ENCODE measurements at places on chromosomes 4 and X.

DNA sequence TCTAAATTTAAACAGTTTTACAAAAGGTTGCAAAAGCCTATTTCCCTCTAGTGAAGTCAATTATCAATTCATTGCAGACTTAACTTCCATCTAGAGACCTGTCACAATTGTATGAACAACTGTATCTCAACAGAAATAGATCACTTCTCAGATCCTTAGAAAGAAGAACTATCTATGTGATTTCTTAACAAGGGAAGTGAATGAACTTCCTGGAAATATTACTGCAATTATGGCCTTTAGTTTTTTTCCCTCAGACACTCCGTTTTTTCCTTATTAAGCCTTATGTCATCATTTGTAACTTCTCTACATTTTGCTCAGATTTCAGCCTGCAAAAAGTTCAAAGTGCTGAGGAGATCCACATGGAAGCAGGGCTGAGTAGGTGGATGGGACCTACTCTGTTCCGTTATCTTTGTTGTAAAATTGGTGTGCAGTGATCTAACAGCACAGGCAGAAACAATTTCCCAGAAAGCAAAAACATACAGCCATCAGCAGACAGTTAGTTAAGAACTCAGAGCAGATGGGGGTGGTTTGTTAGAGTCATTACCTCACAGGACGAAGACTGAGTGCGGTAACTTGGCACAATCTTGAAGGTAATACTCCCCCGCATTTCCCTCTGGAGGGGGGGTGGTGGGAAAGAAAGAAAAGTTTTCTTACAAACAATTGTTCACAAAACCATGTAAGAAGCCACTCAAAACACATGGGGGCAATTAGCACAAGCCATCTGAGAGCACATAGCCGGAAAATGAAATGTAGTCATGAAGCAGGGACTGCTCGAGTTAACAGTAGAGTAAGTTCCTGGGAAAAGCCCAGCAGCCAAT lies 112.3 kb downstream of the NYX start:
- no peak for DNase-seq

DNA sequence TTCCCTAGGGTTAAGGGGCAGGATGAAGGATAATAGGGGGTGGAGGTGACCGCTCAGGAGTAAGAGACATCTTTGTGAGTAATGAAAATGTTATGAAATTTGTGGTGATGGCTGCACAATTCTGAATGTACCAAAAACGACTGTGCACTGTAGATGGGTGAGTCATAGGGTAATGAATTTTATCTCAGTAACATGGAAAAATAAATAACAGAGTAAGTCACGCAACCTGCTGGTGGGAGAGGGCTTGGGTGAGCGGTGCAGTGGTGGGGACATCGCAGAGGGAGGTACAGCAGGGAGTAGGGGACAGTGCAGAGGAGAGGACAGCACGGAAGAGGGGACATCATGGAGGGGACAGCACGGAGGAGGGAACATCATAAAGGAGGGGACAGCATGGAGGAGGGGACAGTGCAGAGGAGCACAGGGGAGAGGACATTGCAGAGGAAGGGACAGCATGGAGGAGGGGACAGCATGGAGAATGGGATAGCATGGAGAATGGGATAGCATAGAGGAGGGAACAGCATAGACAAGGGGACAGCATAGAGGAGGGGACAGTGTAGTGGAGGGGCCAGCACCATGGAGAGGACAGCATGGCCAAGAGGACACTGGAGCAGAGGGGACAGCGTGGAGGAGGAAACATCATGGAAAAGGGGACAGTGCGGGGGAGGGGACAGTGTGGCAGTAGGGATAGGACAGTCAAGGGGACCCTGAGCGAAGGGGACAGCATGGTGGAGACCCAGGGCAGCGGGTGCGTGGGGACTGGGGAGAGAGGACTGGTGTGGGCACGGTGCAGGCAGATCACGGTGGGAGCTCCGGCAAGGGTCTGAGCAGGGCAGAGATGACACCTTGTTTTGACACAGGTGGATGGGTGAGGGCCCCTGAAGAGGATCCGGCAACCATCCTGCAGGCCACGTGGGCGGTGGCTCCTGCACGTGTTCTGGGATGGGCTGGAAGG lies 68.5 kb upstream of the MXD4 start:
- DNase-seq: no peak

GRCh38 chr4:133799717-133800315 lies 401.8 kb downstream of the PABPC4L start:
- no peak for DNase-seq

DNA sequence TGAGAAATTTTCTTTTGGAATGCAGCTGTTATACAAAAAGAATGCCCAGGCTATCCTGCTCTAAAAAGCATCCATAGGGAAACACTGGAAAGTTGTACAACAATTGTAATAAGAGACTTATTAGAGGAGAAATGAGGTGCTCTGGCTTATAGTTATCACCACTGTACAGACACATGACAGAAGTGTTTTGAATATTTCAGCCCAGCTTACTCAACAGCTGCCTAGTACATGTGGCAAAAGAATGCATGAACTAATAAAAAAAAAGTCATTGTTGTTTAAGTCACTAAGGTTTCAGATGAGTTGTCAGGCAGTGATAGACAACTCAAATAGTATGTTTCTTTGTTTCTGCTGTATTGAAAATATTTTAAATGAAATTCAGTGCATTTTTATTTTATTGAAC lies 307.7 kb downstream of the GPM6A start:
- no peak for DNase-seq

DNA sequence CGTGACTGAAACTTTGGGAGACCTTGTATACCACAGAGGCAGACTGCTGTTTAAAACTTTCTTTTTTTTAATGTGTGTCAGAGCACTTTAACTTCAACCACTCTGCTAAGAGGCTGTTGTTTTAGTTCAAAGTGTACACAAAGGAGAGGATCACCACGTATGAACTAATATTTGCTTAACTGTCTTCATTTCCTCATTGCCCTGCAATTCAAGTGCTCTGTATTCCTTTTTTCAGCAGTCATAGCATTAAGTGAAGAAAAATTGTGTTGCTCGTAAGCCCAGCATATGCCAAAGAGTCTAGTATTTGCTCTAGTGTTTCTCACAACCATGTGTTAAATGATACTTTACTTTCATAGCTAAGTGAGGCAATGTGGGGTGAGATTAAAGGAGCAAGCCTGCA lies 63.0 kb upstream of the HHIP start:
- no peak for DNase-seq

GRCh38 chrX:109782994-109783700 lies 50.1 kb upstream of the ACSL4 start:
- DNase-seq: no peak

- DNase-seq: no peak
Measured at GRCh38 chrX:15973946-15974345, 119.3 kb upstream of the AP1S2 start.

DNA sequence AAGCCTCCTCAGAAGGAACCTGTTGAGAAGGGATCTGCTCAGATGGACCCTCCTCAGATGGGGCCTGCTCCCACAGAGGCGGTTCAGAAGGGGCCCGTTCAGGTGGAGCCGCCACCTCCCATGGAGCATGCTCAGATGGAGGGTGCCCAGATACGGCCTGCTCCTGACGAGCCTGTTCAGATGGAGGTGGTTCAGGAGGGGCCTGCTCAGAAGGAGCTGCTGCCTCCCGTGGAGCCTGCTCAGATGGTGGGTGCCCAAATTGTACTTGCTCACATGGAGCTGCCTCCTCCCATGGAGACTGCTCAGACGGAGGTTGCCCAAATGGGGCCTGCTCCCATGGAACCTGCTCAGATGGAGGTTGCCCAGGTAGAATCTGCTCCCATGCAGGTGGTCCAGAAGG lies 22.9 kb downstream of the REST start:
- no peak for DNase-seq

- no peak for DNase-seq
Measured at GRCh38 chr4:832536-832935, 6.6 kb upstream of the CPLX1 start.

DNA sequence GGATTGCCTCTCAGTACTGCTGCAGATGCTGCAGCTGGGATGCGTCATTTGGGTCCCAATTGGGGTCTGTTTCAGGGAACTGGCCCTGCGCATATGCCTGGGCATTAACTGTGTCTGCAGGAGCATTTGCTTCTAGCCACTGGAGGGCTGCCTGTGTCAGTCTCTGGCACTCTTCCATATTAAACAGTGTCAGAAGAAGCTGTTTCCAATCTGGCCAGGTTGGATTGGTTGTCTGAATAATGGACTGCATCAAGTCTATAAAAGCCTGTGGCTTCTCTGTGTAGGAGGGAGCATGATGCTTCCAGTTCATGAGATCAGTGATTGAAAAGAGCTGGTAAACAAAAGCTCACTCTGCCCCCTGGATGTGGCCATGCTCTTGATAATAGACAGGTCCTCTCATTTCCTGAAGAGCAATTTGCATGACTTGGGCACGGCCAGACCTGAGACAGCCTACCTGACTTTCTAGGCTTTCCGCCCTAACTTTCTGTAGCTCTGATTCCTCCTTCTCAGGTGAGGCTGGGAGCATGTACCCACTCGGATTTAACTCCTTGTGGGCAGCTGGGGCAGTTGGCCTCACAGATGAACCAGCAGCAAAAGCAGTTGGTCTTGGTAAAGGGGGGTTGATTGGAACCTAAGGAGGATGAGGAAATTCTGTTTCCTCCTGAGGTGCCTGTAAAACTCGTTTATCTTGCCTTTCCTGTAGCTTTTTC lies 29.2 kb downstream of the SULT1E1 start:
- no peak for DNase-seq

GRCh38 chr4:119746951-119747350 lies 118.3 kb upstream of the PDE5A start:
- no peak for DNase-seq
